ENCODE measurements at places on chromosomes 11 and 22.

- no peak for DNase-seq
Measured at GRCh38 chr22:49900441-49901230, 17.6 kb downstream of the ALG12 start.

GRCh38 chr11:122313581-122313980, 197.6 kb upstream of the BLID start:
- no peak for DNase-seq

DNA sequence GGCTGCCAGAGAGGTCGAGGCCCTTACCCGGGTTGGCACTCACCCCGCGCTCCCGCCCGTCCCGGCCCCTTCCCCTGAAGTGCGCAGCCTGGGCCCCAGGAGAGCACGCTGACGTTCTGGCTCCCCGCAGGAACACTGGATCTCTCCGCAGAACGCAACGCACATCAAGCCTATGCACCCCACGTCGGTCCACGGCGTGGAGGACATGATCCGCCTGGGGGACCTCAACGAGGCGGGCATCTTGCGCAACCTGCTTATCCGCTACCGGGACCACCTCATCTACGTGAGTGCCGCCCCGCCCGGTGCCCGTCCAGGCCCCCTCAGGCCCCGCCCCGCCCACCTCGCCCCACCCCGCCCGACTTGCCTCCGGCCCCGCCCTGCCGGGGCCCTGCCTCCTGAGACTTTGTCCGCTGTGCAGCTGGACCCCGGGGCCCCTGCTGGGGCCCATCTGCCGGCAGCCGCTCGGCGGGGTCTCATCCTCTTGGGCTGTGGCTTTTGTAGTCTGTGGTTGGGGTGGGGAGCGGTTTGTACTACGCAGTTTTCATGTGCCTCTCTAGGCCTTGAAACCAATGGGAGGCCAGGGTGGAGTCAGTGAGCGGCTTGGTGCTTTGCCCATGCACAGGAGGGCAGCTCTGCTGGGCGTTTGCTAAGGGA, 19.7 kb downstream of the MYO7A start:
- DNase-seq: no peak

DNA sequence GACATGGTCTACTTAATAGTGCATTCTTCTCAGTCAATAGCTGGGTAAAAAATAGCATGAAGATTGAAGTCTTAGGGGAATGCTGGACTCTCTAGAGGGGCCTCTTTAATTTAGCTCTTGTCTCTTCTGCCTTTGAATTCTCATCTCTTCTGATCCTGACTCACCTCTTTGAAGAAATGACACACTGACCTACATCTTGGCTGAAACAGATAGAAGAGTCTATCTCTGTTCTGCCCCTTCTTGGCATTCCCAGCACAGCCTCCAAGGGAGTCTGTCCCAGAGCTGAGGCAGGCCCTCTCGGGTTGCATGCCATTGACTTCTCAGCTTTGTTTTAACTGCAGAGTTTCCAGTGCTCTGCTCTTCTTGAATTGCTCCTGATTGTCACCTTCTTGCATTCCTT, 55.7 kb downstream of the PTPRJ start:
- DNase-seq: no peak

- no peak for DNase-seq
Measured at GRCh38 chr22:47344414-47344813, 582.0 kb downstream of the TBC1D22A start.

DNA sequence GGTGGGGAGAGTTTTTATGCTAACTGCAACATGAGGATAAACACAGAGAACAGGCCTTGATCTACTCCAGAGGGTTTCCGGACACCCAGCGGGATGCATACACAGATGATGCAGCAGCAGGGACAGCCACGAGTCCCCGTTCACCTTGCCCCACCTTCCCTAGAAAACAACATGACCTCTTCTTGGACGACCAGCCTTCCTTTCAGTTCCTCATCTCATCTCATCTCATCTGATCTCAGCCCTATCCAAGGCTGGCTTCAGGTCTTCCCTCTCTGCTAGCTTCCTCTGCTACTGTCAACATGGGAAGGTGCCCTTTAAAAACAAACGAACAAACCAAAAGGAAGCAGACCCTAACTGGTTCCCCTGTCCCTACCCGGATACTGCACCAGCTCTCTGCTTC, 1356.2 kb downstream of the TBC1D22A start:
- no peak for DNase-seq

GRCh38 chr11:30328681-30329080, 5.8 kb downstream of the ARL14EP start:
- no peak for DNase-seq

GRCh38 chr11:46039990-46040389, 81.3 kb downstream of the PHF21A start:
- DNase-seq: no peak

GRCh38 chr11:128619540-128620308, 32.4 kb upstream of the ETS1 start:
- no peak for DNase-seq

- DNase-seq: peak; percentile 90
Measured at GRCh38 chr22:47154621-47155081, 392.2 kb downstream of the TBC1D22A start.

DNA sequence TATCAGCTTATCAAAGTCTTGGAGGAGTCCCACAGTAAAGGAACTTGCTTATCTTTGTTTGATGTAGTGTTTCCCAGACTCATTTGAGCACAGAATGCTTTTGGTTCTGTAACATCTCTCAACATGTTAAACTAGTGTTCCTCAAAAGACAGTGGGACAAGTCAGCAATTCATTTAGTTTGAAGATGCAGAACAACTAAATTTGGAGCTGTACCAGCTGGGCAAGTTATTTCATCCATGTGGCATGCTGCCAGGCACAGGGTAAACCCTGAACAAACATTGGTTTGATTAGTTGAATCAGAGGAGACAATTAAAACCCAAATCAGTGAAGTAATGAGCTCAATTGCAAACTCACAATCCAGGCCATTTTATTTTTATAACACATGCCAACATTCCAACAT, 141.2 kb downstream of the CSNK2A3 start:
- no peak for DNase-seq

GRCh38 chr11:11261629-11262028, 91.4 kb downstream of the CSNK2A3 start:
- DNase-seq: no peak
